ENCODE measurements at places on chromosomes 16 and 17. TPM values are rescaled to one million over a fixed set of nuclear protein-coding genes. Genes with fewer than 3 reads are reported as not detected.
A peak's percentile ranks its signal among the peaks of the same experiment; 100 is the strongest.

- no peak for DNase-seq
Observed at GRCh38 chr16:48008011-48008525, 147.7 kb downstream of the ABCC12 start.

DNA sequence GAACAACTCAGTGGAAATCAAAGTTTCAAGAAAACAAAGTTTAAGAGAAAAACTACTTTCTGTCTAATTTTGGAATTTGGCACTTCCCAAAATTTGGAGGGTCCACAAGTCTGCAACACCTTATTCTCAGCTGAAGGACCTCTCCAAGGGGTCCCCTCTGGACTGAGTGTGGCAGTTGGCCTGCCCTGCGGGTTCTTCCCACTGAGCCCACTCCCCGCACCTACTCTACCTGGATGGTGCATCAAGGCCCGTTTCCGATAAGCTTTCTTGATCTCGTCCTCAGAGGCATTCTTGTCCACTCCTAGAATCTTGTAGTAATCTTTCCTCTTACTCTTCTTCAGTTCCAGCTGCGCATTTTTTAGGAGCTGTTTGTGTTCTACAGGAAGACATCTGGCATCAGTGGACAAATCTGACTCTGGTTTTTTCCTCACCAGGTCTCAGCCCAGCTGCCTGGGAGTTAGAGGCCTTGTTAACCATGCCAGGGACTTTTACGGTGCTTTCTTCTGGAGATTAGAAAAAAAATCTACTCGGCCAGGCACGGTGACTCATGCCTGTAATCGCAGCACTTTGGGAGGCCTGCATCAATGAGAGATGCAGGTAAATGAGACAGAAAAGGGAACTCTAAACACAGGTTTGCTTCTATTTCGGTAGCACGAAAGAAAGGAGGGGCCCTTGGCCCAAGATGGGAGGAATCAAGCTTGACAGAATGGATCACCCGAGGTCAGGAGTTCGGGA is 15.6 kb downstream of the CNP start:
- no peak for DNase-seq

DNA sequence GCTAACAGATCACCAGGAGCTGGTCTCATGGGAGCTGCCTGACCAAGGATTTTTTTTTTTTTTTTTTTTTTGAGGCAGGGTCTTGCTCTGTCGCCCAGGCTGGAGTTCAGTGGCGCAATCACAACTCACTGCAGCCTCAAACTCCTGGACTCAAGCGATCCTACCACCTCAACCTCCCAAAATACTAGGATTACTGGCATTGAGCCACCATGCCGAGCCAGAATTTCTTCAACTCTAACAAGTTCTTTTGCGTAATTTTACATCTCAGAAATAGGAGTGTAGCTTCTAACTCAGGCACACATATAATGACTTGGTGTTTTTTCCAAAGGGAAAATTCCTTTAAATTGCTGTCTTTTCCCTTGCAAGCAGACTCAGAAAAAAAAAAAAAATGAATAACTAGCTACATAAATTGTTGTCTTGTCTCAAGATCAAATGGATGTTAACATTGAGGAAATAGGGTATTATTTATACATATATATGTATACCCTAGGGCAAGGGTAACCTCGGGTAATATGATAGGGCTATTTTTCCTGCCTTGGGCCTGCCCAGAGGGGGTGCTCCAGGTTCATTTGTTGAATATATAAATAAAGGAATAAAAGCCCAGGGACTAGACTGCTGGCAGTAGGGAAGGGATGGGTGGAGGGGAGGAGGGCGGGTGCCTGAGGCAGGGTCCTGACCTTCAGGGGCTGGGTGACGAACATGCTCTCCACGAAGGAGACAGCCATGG is 42.8 kb upstream of the GCSH start:
- DNase-seq: no peak

DNA sequence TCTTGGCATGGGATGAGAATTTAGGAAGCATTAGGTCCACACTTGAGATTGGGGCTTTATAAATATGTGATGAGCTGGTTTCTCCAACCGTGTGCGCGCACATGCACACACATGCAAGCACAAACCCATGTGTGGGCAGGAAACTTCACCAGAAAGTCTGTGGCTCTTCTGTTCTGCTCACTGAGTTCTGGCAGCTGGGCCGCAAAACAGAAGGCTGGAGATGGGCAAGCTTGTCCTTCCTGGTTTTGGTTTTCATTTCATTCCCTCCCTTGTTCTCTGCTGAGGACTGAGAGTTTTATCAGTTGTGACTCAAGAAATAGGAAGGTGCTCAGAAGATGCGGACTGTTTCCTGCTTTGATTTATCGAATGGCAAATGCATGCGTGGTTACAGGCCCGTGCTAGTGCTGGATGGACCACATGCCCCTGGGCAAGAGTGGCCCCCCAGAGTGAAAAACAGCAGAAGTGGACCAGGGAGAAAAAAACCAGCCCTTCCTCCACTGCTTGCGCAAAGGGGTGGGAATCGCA is 14.1 kb downstream of the MAP3K14 start:
- no peak for DNase-seq

DNA sequence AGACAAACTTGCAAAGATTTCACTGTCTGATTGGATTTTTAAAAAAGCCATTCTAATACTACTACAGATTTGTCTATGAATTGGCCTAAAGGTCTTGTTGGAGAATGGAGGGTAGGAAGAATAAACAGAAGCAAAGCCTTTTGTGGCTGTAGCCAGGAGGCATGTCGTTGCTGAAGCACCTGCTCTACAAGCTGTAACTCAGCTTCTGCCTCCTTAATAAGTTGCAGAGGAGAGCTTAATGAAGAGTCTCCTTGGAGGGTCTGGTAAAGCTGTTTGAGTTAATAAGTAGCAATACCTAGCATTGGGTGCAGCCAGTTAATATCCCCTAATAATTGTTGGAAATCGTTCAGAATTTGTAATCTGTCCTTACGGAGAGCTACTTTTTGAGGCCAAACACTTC is 10.0 kb upstream of the ZNF689 start:
- no peak for DNase-seq

GRCh38 chr16:82262244-82262643 is 92.2 kb upstream of the MPHOSPH6 start:
- no peak for DNase-seq

GRCh38 chr16:2481676-2482075 is 6.7 kb downstream of the TBC1D24 start:
- no peak for DNase-seq

GRCh38 chr17:29050176-29050575 is 7.2 kb downstream of the PIPOX start:
- DNase-seq: no peak

GRCh38 chr17:43994272-43995149 is 9.9 kb upstream of the NAGS start:
- peak; percentile 72 for DNase-seq

- DNase-seq: no peak
Observed at GRCh38 chr16:72099377-72099818, 5.8 kb downstream of the DHX38 start.

- peak; percentile 52 for DNase-seq
Observed at GRCh38 chr16:70434484-70435260, 4.2 kb downstream of the ST3GAL2 start.

The FTO gene
- total RNA-seq: 57.4 TPM

- DNase-seq: no peak
Observed at GRCh38 chr17:5413682-5414081, 5.8 kb downstream of the NUP88 start.
